CD4-positive, alpha-beta T cell treated with Interleukin-1 beta for 1 hour (primary cell): ENCODE measurements at places on chromosomes 2 and 18.

DNA sequence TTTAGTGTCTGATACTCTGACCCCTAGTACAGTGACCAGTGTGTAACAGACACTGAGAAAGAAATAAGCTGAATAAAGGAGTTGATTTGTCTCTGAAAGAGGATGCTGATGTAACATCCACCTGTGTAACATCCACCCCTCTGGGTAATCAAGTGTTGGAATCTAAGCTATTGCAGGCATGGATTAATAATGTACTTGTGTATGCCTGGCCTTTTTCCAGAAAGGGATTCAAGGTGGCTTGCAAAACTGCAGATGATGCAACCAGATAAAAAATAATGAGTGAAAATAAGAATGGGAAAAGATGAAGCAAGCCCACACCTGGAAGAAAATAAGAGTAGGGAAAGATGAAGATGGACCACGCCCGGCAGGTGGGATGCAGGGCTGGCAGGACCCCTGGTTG is 48.2 kb upstream of the FOXI3 start:
- no peak for DNase-seq

DNA sequence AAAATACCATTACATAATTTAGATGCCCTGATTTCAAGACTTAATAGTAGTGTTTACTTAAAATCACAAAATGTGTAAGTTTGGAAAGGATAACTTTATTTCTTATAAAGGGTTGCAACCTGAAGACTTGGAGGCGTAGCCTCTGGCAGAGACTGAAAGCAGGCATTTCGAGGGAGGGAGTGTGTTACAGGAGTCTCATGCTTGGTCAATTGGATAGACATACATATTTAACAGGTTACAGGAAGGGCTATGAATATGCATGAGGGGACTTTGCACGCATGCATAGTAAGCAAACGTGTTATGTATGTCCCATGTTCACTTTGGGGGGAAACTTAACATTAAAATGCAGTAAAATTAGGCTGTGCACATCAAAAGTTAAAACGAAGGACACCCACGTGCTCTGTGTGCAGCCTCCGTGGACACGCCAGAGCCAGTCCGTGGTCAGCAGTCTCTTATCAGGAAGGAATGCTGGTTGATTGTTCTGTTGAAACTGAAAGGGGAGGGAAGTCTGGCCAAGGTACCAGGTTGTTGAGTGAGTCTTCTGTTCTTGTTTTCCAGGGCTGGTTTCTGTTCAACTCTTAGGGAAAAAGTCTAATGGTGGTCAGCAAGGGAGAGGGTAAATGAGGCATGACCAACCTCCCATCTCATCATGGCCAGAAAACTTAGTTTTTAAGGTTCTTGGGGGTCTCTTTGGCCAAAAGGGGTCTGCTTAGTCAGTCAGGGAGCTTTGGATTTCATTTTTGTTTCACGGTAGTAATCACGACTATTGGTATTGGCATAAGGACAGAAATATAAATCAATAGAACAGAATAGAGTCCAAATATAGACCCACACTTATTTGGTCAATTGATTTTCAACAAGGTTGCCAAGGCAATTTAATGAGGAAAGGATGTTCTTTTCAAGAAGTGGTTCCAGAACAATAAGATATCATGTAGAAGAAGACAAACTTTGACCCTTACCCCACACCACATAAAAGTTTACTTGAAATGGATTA is 121.9 kb downstream of the MCFD2 start:
- no peak for DNase-seq

GRCh38 chr2:182182436-182182835 is 196.8 kb downstream of the PPP1R1C start:
- no peak for DNase-seq

- DNase-seq, result no peak
Measured at GRCh38 chr2:237722616-237723015, 76.0 kb upstream of the RBM44 start.

DNA sequence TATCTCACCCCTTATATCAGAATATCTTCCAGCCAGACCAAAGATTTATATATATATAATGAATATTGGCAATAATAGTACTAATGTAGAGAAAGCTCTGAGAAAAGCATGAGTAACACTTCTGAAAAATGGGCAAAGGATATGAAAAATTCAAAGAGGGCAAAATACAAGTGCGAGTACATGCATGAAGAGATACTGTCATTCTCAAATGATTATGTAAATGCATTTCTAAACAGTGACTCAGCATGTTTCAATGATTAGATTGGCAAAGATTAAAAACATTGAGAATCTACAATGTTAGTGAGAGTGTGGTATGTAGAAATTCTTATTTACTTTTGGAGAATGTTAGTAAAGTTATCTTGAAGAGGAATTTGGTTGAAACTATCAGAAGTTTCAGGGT is 118.3 kb upstream of the NEDD4L start:
- DNase-seq, result no peak

DNA sequence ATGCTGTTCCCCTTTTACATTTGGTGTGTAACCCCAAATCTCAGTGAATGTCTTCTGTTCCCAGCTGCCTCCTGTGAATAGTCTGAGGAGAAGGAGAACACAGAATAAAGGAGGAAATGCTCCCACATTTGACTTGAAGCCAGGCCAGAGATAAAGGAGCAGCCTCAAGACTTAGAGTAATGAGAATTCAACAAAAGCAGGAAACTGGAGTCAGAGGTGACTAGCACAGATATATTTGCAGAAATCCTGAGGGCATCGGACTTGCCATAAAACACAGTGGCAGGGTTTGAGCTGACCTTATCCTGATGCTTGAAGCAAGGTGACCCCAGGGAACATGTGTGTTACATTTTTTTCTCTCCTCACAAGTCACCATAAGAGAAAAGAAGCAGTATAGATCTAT is 291.4 kb upstream of the RND3 start:
- no peak for DNase-seq

- DNase-seq, result peak; percentile 49
Measured at GRCh38 chr2:201191132-201191875, 8.4 kb downstream of the CASP10 start.
